T-helper 9 cell (primary cell): ENCODE measurements at places on chromosomes 16 and 17.

- DNase-seq: no peak
Measured at GRCh38 chr17:76481071-76481655, 13.8 kb downstream of the AANAT start.

DNA sequence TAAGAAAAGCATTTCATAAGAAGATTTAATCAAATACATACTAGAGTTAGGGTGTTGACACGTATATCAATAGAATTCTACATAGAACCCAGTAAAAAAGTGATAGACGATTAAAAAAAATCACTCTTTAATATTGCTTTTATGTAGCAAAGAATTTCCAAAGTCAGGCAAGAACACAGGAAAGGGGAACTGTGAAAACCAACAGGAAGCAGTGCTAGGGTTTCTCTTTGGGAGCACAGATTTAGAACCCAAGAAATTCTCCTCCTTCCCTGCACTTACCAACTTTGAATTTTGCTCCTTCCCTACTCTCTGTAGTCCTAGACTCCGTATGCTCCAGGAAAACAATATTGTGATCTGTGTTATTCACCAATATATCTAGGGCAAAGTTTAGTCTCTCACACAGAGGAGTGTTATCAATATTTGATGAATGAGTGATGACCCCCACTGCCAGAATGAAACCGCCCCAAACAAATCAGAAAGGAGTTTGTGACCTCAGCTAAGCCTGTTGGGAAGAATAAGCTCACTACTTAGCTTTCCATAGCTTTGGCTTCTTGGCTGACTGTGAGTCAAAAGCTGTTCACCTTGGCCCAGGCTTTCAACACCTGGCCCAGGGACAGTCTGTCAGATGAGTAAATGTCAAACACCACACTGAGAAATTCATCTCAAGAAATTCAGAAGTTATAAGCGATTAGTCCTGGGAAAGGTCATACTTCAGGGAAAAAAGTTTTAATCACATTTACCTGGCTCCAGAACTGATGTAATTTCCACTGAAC lies 8.6 kb downstream of the RFWD3 start:
- no peak for DNase-seq

DNA sequence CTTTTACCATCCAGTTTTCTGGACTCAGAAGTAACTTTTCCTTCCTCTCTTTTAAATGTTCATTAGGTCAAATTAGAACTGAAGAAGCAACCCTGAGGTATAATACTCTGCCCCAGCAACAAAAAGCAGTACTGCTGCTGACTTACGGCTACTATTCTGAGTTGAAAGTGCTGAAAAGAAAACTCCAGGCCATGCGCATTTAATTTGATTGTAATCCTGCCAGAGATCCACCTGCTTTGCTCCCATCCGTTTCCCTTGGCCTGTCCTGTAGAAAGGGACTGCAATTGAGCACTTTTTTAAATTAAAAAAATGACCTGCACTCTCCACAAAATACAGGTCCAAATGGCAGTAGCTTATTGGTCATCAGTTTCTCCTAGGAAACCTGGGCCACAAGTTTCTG lies 61.6 kb downstream of the PITPNC1 start:
- DNase-seq: no peak

GRCh38 chr17:64117981-64118979 lies 11.7 kb downstream of the ERN1 start:
- no peak for DNase-seq

DNA sequence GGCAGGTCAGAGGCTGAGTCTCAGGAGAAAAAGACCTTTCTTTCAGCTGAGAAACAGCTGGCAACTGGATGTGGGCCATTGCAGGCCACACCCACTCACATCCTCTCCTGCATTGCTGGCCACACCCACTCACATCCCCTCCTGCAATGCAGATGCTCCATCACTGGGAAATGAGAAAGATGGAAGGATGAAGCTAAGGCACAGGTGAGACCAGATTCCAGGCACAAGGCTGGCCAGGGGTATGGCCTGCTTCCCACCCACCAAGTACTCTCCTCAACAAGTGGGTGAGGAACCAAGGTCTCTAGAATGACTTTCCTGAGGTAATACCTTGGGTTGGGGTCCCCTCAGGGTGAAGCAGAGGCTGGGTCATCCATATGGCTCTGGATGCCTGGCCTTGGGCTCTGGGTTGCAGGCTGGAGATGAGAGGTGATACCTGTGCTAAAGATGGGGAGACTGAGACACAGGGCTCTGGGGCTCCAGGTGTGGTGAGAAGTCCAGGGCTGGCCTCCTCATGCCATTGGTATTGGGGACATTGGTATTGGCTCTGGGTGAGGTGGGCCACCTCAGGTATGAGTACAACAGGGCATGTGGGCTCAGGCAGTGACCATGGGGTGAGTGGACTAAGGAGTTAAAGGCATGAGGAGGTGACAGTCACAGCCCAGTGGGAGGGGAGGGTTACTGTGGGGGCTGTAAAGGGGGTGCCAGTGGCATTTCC lies 1726.8 kb downstream of the TP53TG3F start:
- no peak for DNase-seq

- DNase-seq: no peak
Measured at GRCh38 chr16:73172973-73173709, 125.2 kb upstream of the ZFHX3 start.

DNA sequence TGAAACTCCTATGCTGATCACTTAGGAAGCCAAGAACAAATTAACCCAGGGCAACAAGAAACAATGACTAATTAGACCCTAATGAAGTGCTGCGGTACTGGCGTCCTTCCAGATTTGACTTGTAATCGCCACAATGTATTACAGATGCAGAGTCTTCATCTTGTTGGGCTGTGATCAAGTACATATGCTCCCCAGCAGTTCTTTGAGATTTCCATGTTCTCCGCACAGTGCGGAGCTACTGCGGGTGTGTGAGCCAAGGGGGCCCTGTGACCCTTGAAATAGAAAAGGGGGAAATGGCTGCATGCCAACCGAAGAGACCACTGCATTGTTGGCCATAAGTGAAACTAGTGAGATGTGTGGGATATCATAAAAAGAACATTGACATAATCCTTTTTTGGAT lies 469.9 kb downstream of the MAF start:
- no peak for DNase-seq

GRCh38 chr17:18315562-18315922 lies 449 bp downstream of the SMCR8 start:
- no peak for DNase-seq

- no peak for DNase-seq
Measured at GRCh38 chr16:29736112-29736511, 9.7 kb downstream of the C16orf54 start.

GRCh38 chr16:55955845-55956244 lies 80.7 kb upstream of the CES5A start:
- DNase-seq: no peak

DNA sequence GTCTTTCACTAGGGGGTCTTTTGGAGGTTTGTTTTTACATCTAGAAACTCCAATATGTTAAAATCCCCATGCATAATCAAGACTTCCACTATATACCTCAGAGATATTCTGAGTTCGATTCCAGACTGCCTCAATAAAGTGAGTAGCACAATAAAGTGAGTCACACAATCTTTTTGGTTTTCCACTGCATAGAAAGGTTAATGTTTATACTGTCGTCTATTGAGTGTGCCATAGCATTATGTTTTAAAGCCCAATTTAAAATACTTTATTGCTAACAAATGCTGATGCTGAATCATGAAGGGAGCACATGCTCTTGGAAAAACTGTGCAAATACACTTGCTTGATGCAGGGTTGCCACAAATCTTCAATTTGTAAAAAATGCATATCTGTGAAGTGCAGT lies 227.5 kb upstream of the ZFHX3 start:
- DNase-seq: no peak

DNA sequence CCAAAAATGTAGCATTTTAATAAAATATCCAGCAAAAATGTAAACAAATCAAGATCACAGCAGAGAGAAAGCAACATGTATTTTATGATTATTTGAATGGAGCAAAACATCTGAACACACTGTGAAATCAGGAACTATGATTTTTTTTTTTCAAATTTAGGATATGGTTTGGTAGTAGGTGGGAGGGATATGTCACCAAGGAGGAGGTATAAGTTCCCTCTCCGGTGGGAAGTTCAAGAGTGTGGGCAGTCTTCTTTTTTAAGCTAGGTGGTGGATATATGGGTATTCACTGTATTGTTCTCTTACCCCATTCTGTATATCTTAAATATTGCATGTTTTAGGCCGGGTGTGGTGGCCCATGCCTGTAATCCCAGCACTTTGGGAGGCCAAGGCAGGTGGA lies 10.2 kb downstream of the CDR2 start:
- no peak for DNase-seq

DNA sequence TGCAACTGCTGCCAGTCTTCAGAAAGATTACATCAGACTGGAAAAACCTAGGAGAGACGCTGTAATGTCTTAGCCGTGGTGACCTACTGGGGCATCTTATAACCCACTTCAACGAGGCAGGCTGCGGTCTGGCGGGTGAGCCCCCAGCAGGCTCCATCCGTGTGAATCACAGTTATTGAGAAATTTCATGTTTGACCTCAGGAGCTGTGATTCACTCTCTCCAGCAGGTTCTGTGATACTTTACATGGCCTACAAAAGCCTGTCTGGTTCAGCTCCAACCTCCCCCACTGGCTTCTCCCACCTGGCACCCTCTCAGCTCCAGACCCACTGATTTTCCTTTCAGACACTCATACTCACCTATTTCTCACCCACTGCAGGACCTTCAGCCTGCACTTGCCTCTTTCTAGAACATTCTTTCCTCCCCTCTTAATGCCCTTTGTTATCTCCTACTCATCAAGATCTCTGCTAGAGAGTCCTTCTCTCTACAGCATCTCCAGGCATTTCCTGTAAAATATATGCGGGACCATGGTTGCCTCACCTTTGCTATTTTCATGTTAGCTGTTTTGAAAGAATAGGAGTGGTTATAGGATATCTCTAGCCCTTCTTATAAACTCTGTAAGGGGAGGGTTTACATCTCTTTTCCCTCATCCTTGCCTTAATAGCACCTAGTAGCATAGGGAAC lies 227.9 kb downstream of the MAF start:
- peak; percentile 4 for DNase-seq

GRCh38 chr16:35450648-35451047 lies 1991.2 kb downstream of the TP53TG3F start:
- DNase-seq: no peak

GRCh38 chr17:39014795-39015545 lies 47.8 kb upstream of the FBXO47 start:
- no peak for DNase-seq

DNA sequence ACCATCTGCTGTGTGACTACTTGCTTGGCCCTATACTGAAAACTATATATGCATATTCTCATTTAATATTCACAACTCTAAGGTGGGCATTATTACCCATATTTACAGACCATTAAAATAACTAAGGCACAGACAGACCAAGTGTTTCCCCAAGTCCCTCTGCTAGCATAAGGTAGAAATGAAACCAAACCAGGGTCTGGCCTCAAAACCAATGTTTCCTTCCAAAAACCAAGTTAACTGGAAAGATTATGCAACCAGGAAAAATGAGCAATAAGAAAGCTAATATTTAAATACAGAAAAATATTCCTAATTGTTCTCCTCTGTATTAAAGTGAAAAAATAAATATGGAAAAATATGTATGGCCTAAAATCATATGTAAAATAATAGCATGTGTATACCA lies 50.1 kb downstream of the XPO6 start:
- DNase-seq: no peak

DNA sequence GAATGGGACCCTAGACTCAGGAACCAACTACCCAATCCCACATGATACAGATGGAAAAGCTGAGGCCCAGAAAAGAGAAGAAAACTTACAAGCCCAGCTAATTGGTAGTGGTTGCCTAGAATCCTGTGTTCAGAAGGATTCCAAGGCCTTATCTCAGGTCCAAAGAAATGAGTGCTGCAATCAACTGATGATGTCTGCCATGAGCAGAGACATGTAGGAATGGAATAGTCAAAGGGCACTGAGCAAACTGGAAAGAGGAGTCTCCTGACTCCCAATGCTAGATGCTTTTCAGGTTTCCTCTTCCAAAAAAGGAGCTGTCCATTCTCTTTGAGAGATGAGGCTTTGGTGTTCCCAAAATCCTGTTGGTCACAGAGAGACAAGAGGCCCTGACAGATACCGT lies 210.6 kb downstream of the ZNF423 start:
- DNase-seq: no peak

DNA sequence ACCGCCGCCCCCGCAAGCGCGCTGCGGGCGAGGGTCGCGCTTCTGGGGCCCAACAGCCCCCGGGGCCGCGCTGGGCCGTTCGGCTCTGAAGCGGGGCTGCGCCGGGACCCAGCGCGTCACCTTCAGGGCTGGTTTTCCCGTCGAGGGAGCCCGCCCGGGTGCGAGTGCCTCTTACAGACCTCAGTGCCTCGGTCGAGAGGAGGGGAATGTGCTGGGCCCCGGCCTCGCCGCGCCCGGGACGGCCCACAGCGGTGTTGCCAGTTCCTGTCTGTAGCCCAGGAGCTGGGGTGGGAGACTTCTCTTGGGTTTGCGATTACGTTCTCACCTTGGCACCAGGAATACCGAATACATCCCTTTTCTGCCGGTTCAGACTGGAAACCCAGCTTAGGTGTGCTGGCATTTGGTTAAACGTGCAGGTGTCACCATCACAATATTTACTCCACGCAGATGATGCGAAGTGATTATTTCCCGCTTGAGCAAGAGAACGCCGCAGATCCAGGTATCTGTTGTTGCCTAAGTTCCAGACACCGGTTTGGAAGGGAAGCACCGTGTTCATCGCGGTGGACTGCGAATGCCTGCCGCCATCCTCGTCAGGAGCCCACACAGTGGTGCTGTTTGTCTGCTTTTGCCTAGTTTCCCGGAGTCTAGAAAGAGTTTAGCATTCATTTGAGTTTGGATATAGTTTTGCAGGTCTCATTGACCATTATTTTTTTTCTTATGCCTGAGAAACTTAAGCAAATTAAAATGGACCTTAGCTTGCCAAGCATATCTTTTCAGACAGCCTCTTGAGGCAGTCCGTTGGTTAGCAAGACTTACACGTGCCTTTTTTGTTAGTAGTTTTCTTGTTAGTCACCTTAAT lies 914 bp downstream of the MAP1LC3B start:
- DNase-seq: peak; percentile 25

GRCh38 chr17:14004927-14005620 lies 64.2 kb upstream of the COX10 start:
- DNase-seq: no peak

DNA sequence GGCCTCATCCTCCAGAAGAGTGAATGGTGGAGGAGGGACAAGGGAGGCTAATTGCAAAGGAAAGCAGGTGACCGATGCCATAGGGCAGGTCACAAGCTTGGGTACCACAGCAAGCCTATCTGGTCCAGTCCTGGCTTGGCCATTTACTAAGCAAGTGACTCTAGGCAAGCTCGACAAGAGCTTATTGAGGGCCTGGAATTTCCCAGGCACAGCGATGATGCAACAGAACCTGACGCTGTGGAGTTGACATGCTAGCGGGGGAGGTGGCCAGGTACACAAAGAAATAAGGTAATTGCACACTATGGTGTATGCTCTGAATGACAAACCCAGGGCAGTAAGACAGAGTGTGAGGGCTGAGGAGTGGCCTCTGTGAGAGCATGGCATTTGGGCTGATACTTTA lies 98.5 kb downstream of the PGS1 start:
- DNase-seq: no peak
